Thoracic aorta (tissue), 2 donors: ENCODE measurements at places on chromosomes 6 and 20. TPM values are rescaled to one million over a fixed set of nuclear protein-coding genes. Genes with fewer than 3 reads are reported as not detected.

DNA sequence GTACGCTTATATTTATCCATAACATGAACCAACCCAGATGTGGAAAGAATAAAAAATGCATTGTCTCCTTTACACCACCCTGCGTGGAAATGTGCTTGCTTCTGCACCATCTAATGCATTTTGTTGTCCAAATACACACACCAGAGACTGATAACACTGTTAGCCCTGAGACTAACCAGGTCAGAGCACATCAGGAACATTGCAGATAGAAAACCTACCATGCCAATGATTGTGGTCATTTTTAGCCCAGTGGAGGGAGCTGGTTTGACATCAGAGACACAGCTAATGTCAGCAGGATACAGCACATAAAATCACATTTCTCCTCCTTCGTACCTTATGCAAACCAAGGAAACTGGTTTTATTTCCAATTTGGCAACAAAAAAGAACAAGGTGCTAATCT, 528.7 kb downstream of the DOK5 start:
- no peaks in the 10 kb centered on the region for H3K4me1 ChIP-seq
- no peak overlapping the region for H3K4me3 ChIP-seq
- DNase-seq: no peak
- no peaks in the 10 kb centered on the region for H3K27me3 ChIP-seq

Gene KCNB1
- 2.3 TPM for total RNA-seq

Gene GDAP1L1
- total RNA-seq: not detected

- no peak overlapping the region for H3K4me3 ChIP-seq
- no peaks in the 10 kb centered on the region for H3K27me3 ChIP-seq
- no peak for DNase-seq
- H3K4me1 ChIP-seq: peaks cover 31% of the 10 kb centered on the region
- no peaks in the 10 kb centered on the region for H3K36me3 ChIP-seq
Observed at GRCh38 chr20:41145821-41146620, 8.7 kb downstream of the PLCG1 start.

DNA sequence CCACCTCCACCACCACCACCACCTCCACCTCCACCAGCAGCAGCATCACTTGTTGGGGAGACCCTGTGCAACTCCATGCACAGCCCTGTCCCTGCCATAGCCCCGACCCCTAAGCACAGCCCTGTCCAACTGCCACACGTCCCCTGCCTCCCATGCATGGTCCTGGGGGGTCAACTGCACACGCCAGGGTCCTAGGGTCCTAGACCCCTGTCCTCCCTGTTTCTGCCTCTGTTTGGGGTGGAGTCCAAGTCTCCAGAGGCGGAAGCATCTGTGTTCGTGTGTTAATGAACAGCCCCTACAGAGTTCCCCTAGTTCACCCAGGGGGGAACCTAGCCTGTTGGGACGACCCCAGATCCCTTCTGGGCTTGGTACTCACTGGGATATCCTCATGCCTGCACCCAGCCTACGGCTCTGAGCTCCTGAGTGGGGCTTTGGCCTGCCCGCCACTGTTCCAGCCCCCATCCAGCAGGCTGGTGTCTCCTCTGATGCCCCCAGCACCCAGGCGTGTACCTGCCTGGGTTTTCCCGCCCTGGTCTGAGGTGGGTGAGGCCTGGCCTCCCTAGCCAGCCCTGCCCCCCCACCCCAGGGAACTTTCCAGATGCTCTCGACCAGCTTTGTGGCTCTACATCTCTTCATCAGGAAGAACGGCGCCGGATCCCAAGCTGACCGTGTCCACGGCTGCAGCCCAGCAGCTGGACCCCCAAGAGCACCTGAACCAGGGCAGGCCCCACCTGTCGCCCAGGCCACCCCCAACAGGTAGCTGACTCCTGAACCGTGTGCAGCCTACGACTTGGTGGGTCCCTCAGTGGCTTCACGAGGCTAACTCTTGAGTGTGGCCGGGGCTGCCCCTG, 2.5 kb upstream of the TNFRSF6B start:
- H3K27ac ChIP-seq: no peak overlapping the region
- H3K36me3 ChIP-seq: peaks cover 7% of the 10 kb centered on the region
- peaks cover 34% of the 10 kb centered on the region for H3K4me1 ChIP-seq
- H3K27me3 ChIP-seq: no peaks in the 10 kb centered on the region
- DNase-seq: no peak

DNA sequence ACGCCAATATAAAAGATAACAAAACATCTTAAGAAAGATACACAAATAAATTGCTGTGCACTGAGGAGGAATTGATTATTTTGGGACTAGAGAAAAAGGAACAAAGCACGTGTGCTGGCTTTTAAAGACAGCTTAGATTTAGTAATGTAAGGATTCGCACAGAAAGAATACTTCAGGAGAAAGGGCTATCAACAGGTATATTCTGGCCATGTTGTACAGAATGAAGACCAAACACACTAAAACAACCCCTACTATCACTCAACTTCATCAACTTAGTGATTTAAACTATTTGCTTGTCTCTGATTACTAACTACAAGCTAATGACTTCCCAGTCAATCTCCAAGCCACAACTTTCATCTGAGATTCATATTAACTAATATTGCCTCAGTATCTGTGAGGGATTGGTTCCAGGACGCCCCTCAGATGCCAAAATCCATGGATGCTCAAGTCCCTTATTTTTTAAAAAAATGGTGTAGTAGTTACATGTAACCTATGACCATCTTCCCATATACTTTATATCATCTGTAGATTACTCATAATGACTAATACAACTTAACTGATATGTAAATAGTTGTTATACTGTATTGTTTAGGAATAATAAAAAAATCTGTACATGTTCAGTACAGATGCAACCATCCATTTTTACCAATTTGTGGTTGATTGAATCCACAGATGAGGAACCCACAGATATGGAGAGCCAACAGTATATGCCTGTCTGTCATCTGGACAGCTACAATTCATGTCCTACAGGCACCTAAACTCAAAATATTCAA, 4.5 kb downstream of the DEK start:
- no peak for DNase-seq
- H3K36me3 ChIP-seq: peaks cover 20% of the 10 kb centered on the region
- no peak overlapping the region for H3K27ac ChIP-seq

Gene MATN4
- not detected for total RNA-seq

DNA sequence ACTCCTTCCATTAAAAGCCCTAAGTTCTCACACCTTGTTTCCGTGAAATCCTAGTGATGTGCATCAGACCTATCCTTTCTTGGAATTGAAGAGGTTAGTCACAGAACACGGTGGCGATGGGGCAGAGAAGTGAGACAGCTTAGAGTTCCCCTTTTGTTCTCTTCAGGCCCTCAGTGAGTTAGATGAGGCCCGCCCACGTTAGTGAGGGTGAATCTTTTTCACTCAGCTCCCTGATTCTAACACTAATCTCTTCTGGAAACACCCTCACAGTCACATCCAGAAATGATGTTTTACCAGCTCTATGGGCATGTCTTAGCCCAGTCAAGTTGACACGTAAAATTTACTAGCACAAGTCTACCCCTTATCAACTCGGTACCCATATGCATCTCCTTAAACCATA, 172.7 kb upstream of the NOX3 start:
- no peaks in the 10 kb centered on the region for H3K27me3 ChIP-seq
- H3K4me1 ChIP-seq: no peaks in the 10 kb centered on the region
- no peak overlapping the region for H3K27ac ChIP-seq
- no peak for DNase-seq

Gene ZNF391
- 1.6 TPM for total RNA-seq

Gene GSTA3
- not detected for total RNA-seq

Gene LY6G5C
- not detected for total RNA-seq

GRCh38 chr6:29924287-29924686, 18.0 kb upstream of the HLA-A start:
- no peaks in the 10 kb centered on the region for H3K27me3 ChIP-seq
- peaks cover 3% of the 10 kb centered on the region for H3K4me1 ChIP-seq
- no peak overlapping the region for H3K4me3 ChIP-seq
- no peak for DNase-seq
- no peak overlapping the region for H3K27ac ChIP-seq
- H3K36me3 ChIP-seq: no peaks in the 10 kb centered on the region

Gene BMP5
- total RNA-seq: not detected

Gene GJA1
- total RNA-seq: 199 TPM

- H3K4me3 ChIP-seq: no peak overlapping the region
- H3K27ac ChIP-seq: no peak overlapping the region
- H3K27me3 ChIP-seq: no peaks in the 10 kb centered on the region
- H3K36me3 ChIP-seq: no peaks in the 10 kb centered on the region
- peaks cover 17% of the 10 kb centered on the region for H3K4me1 ChIP-seq
- no peak for DNase-seq
Observed at GRCh38 chr6:151060096-151060765, 179.5 kb upstream of the AKAP12 start.

DNA sequence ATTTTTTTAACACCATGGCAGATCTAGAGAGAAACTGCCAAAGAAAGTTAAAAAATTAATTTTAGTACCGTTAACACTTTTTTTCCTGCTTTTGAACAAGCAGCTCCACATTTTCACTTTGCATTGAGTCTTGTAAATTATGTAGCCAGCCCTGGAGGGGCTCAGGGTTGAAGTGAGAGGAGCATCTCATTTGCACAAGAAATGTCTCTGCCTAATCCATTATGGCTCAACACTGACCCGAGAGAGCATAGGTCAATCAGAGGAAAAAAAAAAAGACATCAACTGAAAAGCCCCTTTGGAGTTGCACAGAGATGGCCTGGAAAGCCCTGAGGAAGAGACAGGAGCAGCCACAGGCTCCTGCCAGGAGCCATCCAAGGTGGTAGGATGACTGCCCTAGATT, 4.3 kb upstream of the SLPI start:
- DNase-seq: no peak
- no peak overlapping the region for H3K27ac ChIP-seq
- peaks cover 2% of the 10 kb centered on the region for H3K4me1 ChIP-seq
- H3K36me3 ChIP-seq: no peaks in the 10 kb centered on the region
- no peak overlapping the region for H3K4me3 ChIP-seq
- H3K27me3 ChIP-seq: no peaks in the 10 kb centered on the region

GRCh38 chr20:16444057-16444777, 129.0 kb downstream of the KIF16B start:
- no peaks in the 10 kb centered on the region for H3K4me1 ChIP-seq
- no peaks in the 10 kb centered on the region for H3K36me3 ChIP-seq
- H3K27ac ChIP-seq: no peak overlapping the region
- no peak overlapping the region for H3K4me3 ChIP-seq

DNA sequence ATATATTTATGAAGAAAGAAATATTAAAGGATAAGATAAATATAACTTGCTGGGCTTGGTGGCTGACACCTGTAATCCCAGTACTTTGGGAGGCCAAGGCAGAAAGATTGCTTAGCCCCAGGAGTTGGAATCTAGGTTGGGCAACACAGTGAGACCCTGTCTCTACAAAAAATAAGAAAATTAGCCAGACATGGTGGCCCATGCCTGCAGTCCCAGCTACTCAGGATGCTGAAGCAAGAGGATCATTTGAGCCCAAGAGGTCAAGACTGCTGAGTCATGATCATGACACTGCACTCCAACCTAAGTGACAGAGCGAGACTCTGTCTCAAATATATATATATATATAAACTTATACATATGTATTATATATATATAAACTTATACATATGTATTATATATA, 164.0 kb downstream of the MRPL14 start:
- H3K36me3 ChIP-seq: no peaks in the 10 kb centered on the region
- H3K4me3 ChIP-seq: no peak overlapping the region
- no peak for DNase-seq
- H3K27me3 ChIP-seq: no peaks in the 10 kb centered on the region
- H3K27ac ChIP-seq: no peak overlapping the region

DNA sequence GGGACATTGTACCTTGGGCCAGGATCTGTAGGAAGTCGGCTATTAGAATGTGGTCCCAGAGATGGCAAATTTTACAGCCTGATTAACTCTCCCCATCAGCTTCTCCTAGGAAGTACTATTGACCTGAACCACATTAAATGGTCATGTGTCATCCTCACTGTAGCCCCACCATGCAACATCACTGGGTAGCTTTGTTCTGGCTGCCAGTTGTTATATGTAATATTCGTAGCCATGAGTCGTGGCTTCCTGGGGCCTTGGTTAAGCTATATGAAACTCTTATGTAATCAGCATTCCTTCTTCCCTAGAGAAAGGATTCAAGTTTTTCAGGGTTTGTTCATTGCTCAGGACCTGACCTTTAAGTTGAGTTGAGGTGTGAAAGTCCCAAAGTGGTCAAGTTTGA, 125.7 kb downstream of the ANKS1A start:
- H3K4me3 ChIP-seq: no peak overlapping the region
- no peaks in the 10 kb centered on the region for H3K27me3 ChIP-seq
- H3K27ac ChIP-seq: peak overlapping the region; percentile 87
- no peaks in the 10 kb centered on the region for H3K36me3 ChIP-seq
- H3K4me1 ChIP-seq: peaks cover 5% of the 10 kb centered on the region

Gene HS3ST5
- total RNA-seq: not detected

GRCh38 chr6:28205879-28206278, 19.2 kb upstream of the ZSCAN9 start:
- no peak for DNase-seq
- H3K36me3 ChIP-seq: no peaks in the 10 kb centered on the region
- peaks cover 15% of the 10 kb centered on the region for H3K27me3 ChIP-seq
- H3K27ac ChIP-seq: no peak overlapping the region

DNA sequence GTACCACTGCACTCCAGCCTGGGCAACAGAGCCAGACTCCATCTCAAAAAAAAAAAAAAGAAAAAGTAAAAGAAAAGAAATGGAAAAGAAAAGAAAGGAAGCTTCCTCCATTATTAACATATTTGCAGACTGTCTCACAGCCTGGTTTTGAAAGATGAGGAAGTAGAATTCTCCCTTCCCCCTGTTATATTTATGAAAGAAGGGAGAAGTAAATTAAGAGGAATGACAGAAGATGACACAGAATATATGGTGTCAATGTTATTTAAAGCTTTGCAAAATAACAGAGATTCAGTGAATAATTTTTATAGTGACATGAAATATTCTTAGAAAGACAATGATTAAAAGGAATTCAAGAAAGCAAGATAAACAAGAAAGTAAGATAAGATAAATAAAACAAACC, 83.7 kb upstream of the PRSS16 start:
- H3K4me3 ChIP-seq: no peak overlapping the region
- no peak for DNase-seq
- no peaks in the 10 kb centered on the region for H3K27me3 ChIP-seq
- H3K4me1 ChIP-seq: no peaks in the 10 kb centered on the region

DNA sequence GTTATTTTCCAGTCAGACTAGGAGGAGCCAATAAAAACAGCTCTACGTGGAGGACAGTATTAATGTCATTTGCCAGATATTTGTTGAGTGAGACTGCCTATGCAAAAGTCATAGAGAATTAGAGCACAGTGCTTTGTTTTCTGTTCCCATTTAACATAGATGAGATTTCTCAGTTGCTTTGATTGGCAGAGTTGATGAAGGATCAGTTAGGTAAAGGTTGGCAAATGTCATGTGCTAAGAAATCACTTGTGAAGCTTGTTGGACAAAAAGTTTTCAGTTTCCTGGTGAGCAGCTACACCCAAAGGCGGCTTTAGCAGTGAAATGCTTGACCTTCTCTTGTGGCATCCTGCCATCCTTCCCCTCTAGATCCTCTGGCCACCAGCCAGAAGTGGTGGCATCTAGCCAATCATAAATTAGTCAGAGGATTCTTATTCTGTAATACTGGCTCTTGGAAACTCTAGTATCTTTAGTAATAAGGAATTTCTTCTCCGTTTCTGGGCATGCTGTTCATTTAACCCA, 37.0 kb downstream of the BCKDHB start:
- peaks cover 28% of the 10 kb centered on the region for H3K4me1 ChIP-seq
- H3K27ac ChIP-seq: peak overlapping the region; percentile 17
- no peaks in the 10 kb centered on the region for H3K27me3 ChIP-seq
- DNase-seq: peak; percentile 83
- H3K36me3 ChIP-seq: no peaks in the 10 kb centered on the region
- peak overlapping the region; percentile 13 for H3K4me3 ChIP-seq
